ENCODE measurements at places on chromosomes 12 and 14.

GRCh38 chr14:69010648-69011047 lies 31.5 kb upstream of the ACTN1 start:
- DNase-seq, result no peak

GRCh38 chr12:57629897-57630471 lies 3.0 kb downstream of the B4GALNT1 start:
- DNase-seq, result peak; percentile 20

DNA sequence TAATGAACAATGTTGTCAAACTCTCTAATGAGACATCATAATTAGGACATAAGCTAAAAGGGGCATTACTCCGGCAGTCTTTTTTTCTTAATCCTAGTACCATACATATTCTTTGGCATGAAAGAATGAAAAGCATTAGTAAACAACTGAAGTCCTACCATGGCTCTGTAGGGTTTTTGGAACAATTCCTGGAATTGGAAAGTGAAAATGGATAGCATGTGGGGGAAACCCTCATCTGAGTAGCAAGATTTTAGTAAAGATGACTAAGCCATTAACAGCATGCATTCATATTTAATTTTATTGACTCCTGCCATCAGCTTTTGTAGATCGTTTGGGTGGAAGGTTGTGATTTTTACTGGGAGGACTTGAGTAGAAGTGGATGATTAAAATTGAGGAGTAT lies 216.2 kb upstream of the PDZRN4 start:
- no peak for DNase-seq

- DNase-seq, result no peak
Measured at GRCh38 chr14:96584907-96585671, 82.9 kb downstream of the PAPOLA start.

DNA sequence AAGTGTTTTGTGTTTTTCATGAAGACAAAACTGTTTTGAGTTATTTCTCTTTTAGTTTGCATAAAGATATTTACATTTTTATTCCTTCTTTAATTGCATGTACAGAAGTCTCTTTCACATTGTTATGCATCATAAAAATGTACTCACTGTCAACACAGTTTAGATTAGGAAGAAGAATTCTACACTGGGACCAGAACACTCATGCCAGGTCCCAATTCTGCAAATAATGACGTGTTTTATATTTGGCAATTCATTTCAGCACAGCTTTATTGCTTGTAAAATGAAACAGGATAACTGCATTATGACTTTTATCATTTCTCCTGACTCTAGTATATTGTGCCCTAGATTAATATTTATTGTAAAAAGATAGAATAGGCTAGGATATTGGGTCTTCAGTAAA lies 369.2 kb downstream of the NAV3 start:
- no peak for DNase-seq

- DNase-seq, result no peak
Measured at GRCh38 chr14:94100847-94101246, 9.7 kb upstream of the IFI27 start.

DNA sequence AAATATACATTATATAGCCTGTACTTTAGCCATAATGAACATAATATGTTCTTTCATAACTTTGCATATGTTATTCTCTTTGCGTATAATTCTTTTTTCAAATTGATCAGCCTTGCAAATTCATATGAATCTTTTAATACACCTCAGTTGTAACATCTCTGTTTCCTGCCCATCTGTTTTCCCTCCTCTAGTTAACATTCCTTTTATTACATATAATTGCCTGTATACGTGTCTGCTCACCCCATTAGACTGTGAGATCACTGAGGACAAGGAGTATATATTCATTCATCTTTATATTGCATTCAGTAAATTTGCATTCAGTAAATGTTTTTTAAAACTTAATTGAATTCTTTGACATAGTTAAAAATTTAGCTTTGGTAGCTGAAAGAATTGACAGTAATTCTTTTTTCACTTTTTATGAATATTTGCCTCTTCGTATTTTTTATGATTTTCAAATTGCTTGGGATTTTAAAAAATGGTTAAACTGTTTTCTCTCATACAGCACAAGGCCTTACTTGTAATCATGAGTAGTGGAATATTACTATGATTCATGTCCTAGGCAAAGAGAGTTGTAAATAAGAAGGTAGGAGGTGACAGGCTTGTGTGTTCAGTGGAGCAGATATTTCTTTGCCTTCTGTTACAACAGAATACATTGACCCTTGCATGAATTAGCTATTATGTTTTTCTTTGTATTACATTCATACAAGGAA lies 32.8 kb upstream of the KLHL42 start:
- DNase-seq, result no peak

DNA sequence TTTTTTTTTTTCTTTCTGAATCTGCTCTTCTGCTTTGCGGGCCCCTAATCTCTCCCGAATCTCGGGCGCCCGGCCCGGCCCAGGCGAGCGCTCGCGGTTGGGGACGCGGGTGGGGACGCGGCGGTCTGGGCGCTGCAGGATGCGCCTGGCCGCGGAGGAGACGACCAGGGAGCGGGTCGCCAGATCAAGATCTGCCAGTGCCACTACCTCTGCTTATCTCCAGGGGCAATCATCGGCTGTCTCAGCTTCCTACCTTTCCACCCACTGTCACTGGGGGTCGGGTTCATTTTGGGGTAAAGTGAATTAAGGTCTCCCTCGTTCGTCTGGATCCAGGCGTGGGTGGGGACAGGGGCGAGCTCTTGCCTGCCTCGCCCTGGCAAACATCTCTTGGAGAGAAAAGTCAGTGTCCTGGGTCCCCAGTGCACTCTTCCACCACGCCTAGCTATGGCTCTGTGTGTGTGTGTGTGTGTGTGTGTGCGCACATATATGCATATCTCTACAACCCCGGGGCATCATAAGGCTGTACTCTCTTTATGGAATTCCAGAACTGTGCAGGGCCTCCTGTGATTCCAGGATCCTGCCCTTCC lies 422.3 kb downstream of the VRK1 start:
- peak; percentile 39 for DNase-seq

GRCh38 chr12:129160282-129160681 lies 307.0 kb downstream of the GLT1D1 start:
- no peak for DNase-seq

- no peak for DNase-seq
Measured at GRCh38 chr12:79935624-79936345, 888 bp upstream of the PPP1R12A start.

DNA sequence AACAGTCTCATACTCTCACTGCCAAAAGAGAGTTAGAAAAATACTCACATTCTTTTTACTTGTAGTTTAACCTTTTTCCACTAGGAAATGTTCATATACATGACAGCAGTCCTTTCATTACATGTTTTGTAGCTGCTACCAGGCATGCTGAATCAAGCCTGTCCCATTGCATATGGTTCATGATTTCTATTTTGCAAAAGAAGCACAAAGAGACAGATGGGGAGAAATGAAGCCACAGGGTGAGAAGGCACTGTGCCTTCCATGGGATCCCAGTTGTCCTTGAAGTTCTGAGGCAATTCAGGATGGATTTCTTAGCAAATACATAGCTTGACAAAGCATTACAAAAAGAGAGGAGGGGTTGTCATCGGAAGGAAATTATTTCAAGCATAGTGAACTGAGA lies 89.5 kb downstream of the SMOC1 start:
- DNase-seq, result no peak

DNA sequence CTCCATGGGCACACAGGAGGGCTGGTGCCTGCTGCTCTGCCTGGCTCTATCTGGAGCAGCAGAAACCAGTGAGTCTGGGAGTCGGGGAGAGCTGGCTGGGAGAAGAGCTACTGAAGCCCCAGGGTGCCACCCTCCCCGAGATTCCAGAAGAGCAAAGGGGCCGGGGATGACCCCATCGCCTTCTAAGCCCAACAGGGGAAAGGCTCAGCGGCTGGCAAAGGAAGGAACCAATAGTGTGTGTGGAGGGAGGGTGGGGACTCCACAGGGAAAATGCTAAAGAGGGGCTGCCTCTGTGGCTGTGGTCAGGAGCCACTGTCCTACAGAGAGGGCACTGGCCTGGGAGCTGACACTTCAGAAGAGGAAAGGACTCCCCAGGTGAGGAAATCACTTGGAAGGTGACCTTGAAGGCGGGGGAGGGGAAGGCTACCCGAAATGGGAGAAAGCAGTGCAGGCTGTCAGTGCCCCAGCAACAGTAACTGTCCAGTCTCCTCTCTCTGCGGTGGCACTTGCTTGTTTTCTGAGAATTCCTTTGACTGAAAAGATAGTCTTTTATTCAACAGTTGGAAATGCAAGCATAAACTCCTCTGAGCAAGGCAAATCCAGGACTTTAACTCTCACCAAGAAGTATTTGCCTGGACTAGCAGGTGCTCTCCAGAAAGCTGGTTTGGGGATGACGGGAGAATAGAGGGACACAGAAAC lies 552 bp downstream of the TAPBPL start:
- peak; percentile 61 for DNase-seq

- DNase-seq, result no peak
Measured at GRCh38 chr12:109446869-109447268, 30.2 kb downstream of the KCTD10 start.

GRCh38 chr12:7346551-7347225 lies 42.8 kb downstream of the ACSM4 start:
- DNase-seq, result no peak

DNA sequence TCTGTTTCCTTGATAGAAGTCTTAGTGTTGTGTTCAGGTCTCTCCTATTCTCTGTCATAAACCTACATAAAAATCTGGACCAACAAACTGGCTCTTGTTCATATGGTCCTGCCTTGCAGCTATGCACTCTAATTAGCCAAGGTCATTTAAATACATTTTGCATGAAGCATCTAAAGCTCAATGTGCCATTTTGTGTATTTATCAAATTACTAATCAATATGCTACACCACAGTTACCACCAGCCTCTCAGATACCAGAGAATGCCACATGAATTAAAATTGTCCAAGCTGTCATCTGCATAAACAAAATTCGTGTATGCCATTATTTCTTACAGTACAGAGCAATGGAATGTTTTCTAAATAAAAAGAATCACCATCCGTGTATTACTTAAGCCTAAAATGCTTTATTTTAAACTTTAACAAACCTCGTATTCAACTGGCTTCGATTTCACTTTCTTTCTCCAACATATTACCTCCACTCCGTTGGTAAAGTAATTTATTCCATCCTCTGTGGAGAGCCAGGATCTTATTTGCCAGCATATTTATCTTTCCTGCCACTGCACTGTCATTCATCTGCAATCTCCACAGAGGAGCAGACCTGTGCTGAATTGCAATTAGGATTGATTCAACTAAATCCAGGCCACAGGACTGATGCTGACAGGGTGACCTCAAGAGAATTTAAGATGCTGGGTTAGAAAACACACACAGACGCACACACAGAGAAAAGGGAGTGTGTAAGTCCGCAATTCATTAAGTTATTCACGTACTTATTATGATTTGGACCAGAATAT lies 284.1 kb upstream of the FOXG1 start:
- DNase-seq, result no peak

DNA sequence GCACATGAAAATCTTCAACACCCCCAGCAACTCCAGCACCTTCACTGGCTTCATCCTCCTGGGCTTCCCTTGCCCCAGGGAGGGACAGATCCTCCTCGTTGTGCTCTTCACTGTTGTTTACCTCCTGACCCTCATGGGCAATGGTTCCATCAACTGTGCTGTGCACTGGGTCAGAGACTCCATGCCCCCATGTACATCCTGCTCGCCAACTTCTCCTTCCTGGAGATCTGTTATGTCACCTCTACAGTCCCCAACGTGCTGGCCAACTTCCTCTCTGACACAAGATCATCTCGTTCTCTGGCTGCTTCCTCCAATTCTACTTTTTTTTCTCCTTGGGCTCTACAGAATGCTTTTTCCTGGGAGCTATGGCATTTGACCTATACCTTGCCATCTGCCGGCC lies 11.5 kb upstream of the OR11G2 start:
- DNase-seq, result no peak

DNA sequence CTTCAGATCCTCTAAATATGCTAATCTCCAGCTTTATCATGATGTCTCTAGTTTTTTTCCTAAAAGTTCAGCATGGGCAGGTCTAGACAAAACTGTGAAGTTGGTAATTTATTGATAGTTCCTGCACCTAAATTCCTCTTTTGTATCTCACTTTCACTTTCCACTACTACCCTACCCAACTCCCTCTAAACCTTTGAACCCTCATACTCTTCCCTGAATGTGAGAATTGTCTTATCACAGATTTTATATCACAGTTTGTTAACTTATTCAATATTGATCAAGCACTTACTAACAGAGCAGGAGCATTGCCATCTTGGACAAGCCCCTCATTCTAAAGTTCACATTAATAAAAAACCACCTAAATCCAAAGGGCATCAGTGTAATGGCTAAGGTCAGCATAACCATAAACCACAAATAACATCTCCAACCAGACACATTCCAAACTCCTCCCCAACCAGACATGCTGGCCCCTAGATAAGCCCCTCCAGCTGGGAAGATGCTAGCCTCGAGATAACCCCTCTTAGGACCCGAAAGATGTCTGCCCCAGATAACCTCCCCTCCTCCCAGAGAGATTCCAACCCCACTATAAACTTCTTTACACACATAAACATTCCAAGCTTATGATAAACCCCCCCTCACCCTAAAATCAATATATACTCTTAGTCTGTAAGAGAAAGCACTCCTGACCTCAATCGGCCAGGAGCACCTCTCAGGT lies 78.7 kb downstream of the FSCB start:
- no peak for DNase-seq

- DNase-seq, result no peak
Measured at GRCh38 chr14:93051600-93052546, 63.9 kb downstream of the ITPK1 start.

- no peak for DNase-seq
Measured at GRCh38 chr12:53344487-53344823, 8.3 kb upstream of the SP7 start.

- DNase-seq, result no peak
Measured at GRCh38 chr12:24798335-24798734, 150.6 kb downstream of the BCAT1 start.

- no peak for DNase-seq
Measured at GRCh38 chr14:57413849-57414248, 23.5 kb downstream of the NAA30 start.

DNA sequence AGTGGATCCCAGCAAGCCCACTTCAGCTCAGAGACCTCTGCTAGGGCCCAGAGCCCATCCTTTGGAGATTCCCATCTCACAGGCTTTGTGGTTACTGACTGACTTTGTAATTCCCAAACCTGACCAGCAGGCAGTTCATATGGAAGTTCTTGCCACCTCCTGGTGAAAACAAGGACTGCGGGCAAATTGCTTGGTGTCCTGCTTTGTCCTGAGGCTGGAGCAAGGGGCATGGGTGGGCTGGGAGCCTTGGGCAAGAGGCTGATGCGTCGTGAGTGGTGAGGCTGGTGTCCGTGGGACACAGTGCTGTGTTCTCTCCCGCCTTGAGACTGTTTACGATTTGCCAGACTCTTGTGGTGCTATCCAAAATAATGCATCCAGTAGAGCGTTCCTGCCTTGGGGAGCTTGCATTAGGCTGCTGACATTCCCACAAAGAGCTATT lies 91.0 kb downstream of the LRRC74A start:
- DNase-seq, result no peak

GRCh38 chr12:131867471-131867870 lies 27.0 kb upstream of the ULK1 start:
- no peak for DNase-seq

DNA sequence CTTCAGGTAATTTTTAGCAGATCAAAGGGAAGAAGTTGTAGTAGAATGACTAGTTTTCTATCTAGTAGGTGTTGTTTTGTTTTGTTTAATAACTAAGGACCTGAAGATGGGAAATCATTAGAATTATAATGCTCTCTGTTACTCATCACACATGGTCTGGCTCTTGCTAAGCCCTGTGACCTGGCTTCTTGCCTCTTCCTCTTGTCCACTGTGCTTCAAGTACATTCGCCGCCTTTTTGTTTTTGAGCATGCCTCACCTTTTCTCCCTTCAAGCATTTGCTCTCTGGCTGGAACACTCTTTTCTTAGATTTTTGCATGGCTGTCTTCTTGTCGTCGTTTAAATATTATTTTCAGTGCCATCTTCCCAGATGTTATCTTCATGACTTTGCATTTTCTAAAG lies 47.7 kb downstream of the DAAM1 start:
- no peak for DNase-seq

All from activated T-cell treated with anti-CD3 and anti-CD28 coated beads, Interleukin-2, amount 50 U/mL, for 48 hours (primary cell).